ENCODE measurements at places on chromosomes 3 and 15. TPM values are rescaled to one million over a fixed set of nuclear protein-coding genes. Genes with fewer than 3 reads are reported as not detected.

DNA sequence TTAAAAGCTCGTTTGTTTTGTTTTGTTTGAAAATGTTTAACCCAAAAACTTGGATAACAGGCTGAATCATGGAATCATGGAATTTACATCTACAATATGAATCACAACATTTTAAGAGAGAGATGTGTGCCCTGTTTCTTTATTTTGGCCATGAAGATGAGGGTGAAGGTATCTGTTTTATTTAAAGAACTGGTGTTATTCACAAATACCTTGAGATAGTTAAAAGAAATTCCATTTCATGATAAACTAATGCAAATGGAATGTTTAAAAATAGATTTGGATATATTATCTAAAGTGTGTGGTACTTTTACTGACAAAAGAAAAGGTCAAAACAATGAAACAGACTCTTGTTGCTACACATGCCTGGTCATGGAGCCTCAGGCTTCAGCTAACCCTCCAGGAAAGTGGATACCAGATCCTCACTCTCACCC lies 486.0 kb upstream of the CFAP20DC start:
- DNase-seq, result no peak

DNA sequence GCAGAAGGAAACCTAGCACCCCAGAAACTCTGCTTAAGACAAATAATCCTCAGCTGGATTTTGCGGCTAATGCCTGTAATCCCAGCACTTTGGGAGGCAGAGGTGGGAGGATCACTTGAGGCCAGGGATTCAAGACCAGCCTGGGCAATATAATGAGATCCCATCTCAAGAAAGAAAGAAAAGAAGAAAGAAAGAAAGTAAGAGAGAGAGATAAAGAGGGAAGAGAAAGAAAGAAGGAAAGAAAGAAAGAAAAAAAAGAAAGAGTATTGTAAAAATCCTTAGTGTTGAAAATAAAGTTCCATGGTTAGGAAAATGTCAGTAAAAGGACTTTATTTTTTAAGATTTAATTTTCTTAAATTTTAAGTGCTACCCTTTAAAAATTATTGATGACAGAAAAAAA lies 54.9 kb upstream of the LRRFIP2 start:
- DNase-seq, result no peak

DNA sequence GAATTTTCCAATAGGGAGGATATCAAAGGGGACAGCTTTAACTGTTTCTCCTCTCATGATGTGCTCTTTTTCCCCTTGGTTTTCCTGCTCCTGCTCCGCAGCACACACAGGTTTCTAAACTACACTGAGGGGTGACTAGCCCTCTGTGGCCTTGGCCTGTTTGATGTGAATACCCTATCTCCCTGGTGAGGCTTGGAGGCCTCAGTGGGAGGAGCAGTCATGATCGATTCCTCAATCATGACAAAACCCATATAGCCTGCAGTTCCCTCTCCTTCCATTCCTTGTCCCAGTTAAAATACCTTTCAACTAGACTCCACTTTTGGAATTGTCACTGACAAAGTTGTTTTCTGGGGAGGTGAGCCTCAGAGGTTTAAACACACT lies 24.0 kb upstream of the USP3 start:
- no peak for DNase-seq

- no peak for DNase-seq
Observed at GRCh38 chr3:85495602-85496001, 536.8 kb downstream of the CADM2 start.

DNA sequence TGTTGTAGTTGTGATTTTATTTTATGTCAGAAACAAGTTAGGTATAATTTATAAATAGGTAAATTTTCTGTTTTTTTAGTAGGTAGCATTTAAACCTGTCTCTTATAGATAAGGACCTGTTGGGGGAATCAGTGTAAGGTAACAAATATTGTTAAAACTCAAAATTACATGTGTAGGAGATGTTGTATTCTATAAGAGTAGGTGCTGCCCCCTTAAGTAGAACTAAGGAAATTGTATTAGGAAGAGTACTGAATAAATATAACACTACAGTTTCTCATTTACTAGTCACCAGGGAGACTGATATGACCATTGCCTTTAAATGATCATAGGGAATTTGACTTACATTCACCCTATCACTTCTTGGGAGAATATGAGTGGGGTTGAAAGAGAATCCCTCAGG lies 31.2 kb downstream of the SLC25A36 start:
- no peak for DNase-seq

GRCh38 chr3:197393711-197394110 lies 95.3 kb upstream of the DLG1 start:
- no peak for DNase-seq

SAMMSON gene
- 2.2 TPM for total RNA-seq

DNA sequence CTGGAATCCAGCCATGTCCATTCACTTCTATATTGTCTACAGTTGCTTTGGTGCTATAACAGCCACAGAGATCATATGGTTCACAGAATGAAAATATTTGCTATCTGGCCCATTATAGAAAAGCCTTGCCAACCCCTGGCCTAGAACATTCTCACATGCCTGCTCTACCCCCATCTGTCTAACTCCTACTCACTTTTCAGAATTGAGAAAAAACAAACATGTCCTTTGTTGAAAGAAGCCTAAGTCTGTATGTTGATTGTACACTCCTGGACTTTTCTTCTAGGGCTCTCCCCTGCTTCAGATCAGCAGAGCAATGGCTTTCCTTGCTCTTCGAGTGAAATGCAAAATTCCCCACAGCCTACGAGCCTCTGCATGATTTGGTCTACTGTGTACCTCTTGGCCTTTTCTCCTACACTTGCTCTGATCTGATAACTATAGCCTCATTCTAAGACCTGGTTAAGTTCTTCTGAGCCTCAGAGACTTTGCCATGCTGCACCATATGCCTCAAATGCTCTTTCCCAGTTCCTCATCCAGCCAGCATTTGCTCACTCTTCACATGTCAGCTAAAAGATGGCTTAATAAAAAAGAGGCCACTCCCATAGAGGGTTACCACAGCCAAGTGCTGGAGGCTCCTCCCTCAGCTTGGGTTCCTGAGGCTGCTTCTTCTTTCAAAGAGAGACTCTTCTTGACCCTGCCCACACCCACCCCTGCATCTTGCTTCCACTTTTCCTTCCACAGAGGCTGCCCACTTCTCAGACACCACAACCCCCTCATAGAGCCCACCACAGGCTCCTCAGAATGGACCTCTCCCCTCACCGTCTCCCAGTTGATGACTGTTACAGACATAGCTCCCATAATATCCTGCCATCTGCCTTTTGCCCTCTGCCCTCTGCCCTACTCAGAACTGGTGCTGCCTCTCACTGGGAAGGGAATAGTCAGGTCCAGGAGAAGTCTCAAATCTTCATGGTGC lies 22.9 kb upstream of the DCLK3 start:
- DNase-seq, result no peak

DNA sequence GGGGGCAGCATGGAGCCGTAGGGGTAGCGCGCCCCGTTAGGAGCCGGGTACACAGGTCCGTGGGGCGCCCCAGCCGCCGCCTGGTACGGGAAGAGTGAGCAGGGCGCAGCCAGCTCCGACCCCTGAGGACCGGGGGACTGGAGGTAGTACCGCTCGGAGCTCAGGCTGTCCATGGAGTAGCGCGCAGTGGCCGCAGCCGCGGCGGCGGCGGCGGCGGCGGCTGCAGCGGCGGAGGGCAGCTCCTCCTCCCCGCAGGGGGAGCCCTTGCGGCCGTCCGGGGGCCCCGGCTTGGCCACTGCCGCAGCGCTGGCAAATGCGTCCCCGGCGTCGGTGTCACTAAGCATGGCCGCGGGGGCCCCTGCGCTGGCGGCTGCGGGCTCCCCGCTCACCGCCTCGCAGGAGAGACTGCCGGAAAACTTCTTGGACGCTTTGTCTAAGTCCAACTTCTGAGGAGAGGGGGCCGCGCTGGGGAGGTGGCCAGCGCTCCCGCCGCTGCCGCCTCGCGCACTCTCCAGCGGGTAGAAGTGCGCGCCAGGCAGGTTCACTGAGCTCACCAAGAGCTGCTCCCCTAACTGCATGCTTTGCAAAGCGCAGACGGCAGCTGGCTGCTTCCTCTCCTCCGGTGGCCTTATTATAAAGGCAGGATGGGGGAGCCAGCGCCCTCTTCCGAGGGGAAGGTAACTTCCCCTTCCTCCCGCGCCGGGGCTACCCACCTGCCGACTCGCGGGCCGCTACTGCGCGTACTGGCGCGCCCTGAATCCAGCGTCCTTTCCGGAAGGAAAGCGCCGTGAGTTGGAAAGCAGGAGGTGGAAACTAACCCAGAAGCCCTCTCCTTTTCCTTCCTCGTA lies at the start of gene EOMES:
Gene EOMES, minus strand, starts transcription at position 607 of the 848 bp plus-strand sequence. Its CDS starts 29 bp downstream, at position 578.
- DNase-seq, result no peak

- DNase-seq, result no peak
Observed at GRCh38 chr15:83160741-83161140, 46.9 kb downstream of the HDGFL3 start.

DNA sequence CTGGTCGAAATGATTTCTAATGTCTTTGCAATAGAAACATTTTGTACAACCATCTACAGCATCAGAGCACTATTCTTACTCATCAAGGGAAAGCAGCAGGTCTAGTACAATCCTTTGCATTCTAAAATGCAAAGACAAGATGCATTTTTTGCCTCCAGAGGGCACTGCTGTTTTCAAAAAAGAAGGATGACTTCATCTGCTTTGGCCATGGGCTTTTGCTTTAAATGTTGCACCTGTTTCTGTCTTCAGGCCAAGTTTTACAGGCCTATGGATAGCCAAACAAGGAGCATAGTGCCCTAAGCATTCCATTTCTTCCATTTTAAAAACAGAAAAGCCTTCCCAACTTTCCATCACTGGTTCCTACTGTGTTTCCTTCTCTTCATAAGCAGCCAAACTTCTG lies 3.4 kb downstream of the PARP9 start:
- no peak for DNase-seq

ZNF860 gene
- 0.43 TPM for total RNA-seq

GRCh38 chr3:104956620-104957345 lies 409.9 kb upstream of the ALCAM start:
- DNase-seq, result no peak

DLL4 gene
- total RNA-seq, result 30.2 TPM

DNA sequence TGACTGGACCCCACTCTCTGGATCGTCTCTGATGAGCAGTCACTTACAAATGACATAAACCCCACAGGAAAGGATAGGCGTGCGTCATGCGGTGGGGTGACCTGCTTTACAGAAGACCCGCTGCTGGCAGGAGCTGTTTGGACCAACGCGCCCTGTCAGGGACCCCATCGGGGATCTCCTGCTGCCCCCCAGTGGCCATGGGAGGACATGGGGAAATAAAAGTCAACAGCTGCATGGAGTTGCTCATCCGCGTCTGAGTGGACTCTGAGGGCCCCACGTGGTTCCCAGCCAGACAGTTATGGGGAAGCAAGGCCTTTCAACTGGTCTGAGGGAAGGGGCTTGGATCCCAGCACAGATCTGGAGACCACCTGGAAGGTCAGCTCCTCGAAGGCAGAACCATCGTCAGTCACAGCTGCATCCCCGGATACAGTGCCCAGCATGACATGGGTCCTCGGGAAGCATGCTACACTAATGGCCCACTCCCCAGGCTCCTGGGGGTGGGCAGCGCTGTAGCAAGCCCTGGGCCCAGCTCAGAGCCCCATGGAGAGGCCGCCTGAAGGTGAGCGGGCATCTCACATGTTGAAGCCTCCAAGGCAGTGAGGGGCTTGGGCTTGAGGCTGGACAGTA lies 32.1 kb downstream of the PTH1R start:
- DNase-seq, result peak; percentile 92

GRCh38 chr3:61892891-61893290 lies 331.5 kb downstream of the PTPRG start:
- DNase-seq, result no peak

GRCh38 chr15:53458736-53459135 lies 300.7 kb downstream of the WDR72 start:
- no peak for DNase-seq

GRCh38 chr3:164407111-164407510 lies 671.2 kb downstream of the SI start:
- no peak for DNase-seq

GRCh38 chr3:120661106-120661905 lies 20.7 kb downstream of the HGD start:
- DNase-seq, result no peak

TMEM39A gene
- total RNA-seq, result 115 TPM

DNA sequence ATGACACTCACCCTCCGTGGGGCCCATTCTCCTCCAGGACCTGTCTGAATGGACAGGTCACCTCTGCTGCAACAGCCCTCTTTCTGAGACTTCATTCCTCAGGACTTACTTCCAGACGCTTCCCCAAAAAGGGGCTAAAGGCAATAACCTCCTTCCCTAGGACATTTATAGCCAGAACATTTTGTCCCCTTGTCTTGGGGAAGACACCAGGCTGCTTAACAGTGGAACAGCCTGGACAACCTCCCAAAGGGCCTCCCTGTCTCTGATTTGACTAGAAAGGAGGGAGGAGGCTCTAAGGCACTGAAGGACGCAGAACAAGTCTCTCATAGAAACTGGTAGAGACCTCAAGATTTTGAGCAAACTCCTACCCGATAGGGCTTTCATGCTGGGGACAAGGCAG lies 32.7 kb downstream of the ADCY5 start:
- no peak for DNase-seq

KLHL6 gene
- 1.5 TPM for total RNA-seq

GRCh38 chr3:114241262-114241661 lies 3.9 kb upstream of the ZNF80 start:
- DNase-seq, result no peak

MYO9A gene
- total RNA-seq, result 128 TPM

KBTBD8 gene
- total RNA-seq, result not detected

Data from ascending aorta (tissue), 2 donors.